ENCODE measurements at places on chromosomes 2 and 18.

GRCh38 chr18:4035521-4035920, 419.6 kb downstream of the DLGAP1 start:
- DNase-seq, result no peak

GRCh38 chr2:191321861-191322662, 76.9 kb downstream of the MYO1B start:
- no peak for DNase-seq

DNA sequence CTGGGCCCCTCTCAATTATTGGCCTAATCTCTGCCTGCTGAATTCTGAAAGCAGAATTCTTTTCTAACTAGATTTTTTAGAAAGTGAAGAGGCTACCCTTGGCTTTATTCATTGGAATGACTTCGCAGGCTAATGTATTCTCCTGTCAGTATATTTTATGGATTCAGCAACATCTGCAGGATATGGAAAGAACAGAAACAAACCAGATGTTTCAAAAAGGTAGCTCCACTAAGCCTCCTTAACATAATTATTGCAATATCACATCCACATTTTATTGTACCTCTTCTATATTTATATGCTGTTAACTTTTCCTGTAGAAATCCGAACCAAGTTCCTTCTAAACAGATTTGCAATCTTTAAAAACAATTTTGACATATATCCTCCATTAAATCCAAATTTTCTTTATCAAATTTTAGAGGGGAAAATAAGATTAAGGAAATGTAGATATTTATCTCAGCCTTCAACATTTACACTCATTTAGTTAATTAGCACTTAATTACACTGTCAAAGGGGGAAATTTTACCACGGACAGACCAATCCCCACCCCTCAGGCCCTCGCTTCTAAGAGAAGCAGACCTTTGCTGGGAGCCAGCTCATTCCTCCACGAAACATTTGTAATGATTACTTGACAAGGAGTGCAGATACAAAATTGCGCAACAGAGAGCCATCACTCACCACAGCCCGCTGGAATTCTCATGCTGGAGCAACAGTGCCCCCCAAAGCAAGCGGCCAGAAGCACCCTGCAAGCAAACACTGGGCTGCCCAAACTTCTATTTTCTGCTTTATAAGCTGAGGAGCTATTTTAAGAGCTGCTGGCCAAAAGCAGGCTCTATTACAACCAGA, 253.4 kb downstream of the ETAA1 start:
- no peak for DNase-seq

GRCh38 chr2:46275995-46276394, 21.2 kb upstream of the EPAS1 start:
- no peak for DNase-seq

GRCh38 chr2:155525199-155525598, 807.3 kb downstream of the NR4A2 start:
- no peak for DNase-seq

- DNase-seq, result no peak
Measured at GRCh38 chr2:63876311-63876710, 34.6 kb downstream of the UGP2 start.

DNA sequence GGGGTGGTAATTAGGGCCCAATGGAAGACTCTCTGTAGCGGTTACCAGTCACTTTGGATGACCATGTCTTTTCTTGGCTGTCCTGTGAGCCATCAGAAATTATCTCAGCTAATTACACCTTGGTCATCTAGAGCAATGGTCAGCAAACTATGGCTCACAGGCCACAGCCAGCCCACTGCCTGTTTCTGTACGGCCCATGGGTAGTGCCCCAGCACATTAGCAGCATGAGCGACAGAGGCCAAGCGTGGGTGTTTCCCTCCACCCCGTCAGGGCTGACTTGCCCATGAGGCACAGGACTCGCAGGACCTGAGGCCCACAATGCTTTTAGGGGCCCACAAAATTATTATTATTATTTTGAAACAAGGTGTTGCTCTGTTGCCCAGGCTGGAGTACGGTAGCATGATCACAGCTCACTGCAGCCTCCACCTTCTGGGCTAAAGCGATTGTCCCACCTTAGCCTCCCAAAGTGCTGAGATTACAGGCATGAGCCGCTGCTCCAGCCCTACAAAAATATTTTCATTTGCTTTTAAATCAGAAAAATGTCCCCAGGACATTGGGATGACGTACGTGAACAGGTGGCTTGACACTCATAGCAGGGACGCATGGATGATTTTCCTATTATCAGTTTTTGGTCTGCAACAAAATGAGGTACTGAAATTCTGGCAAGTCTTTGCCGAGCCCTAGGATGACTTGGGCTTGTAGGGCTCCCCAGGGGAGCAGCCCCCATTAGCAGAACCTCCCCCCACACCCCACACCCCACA, 29.3 kb upstream of the CEP68 start:
- DNase-seq, result no peak

- DNase-seq, result no peak
Measured at GRCh38 chr2:111222204-111222866, 101.6 kb downstream of the BCL2L11 start.

DNA sequence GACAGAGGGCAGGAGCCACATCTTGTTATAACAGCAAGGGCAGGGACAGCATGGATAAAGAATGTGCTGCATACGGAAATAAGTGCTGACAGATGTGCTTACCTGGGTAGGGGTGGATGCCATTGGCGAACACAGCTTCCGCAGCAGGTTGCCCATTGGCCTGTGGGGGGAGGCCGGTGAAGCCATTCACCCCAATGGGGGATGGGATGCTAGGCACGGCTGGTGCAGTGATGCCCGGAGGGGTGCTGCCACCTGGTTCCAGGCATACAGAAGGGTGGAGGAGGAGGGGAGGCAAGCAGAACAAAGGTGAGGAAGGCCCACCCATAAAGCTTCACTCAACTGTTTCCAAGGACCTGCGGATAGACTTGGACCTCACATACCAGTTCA, 294.9 kb downstream of the CELF4 start:
- no peak for DNase-seq

DNA sequence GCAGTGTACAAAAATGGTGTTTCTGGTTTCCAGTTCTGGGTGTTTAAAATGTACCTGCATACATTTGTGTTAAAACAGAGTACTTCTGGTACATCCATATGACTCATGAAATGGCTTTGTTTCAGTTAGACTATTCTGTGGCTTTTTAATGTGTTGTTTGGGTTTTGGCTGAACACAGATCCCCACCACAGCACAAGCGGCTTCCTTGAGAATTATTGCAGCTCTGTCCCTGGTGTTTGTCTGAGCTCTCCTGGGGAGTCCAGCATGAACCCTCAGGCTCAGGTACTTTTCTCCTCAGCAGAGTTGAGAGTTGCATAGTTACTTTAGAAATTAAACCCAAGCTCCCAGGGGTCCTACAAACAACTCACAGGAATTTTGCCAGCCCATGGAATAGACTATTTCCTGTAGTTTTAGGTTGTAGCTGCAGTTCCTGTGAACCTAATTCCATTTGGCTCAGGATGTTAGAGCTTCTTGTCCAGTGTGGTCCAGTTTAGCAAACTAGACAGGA, 64.8 kb upstream of the EML6 start:
- no peak for DNase-seq

DNA sequence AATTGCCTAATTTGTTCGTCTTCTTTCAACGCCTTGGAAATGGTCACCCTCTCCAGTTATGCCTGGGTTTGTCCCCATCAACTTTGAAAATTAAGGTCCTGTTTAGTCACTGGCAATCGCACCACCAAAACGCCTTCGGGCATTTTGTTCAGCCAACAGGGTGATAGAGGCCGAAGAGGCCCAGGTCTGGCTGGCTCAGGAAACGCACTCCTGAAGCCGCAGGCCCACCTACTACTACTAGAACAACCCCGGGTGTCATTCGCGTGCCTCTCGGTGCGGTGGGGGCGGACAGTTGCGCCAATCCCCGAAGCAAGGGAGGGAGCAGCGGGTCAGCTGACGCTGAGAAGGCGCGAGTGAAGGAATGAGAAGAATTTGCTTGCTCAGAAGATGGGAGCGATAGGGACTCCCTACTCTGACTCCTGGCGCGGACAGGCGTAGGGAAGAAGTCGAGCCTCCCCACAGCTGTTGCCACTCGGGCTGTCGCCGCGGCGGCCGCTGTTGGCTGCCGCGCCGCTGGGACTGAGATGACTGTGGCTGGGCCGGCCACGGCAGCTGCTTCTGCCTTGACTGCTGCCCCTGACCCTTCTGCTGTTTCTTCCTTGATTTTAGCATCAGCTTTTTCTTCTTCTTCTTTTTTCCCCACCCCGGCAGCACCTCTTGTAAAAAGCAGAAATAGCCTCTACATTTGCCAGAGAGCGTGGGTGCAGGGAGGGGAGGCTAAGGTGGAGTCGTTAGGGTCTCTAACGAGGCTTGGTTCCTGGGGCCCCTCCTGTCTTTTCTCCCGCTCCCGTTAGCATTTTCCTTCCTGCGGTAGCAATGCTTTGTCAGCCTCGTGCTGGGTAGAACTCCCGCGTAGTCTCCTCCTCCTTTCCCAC, 387.6 kb downstream of the FIGN start:
- no peak for DNase-seq

DNA sequence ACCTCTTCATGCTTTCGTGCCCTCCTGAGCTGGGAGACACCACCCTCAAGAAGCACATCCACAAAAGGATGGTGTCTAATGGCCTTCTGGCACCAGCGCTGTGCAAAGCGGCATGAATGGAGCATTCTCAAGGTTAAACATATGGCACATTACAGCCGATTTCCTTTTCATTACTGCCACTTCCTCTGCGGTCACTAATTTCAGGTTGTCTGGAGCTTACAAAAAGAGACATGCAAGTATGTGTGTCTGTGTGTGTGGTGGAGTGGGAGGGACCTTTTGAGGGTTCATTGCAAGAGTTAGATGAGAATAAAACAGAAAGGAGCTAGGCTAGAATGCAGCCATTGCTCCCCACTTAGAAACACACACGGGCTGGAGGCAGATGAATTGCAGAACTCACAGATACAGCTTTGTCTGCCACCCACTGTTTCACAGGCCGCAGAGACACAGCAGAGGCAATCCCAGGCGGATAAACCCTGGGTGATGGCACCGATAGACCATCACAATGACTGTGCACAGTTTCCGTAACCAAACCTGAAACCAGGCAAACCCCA, 76.0 kb downstream of the TGIF1 start:
- peak; percentile 12 for DNase-seq

- DNase-seq, result no peak
Measured at GRCh38 chr2:96353032-96353561, 17.5 kb downstream of the NCAPH start.

DNA sequence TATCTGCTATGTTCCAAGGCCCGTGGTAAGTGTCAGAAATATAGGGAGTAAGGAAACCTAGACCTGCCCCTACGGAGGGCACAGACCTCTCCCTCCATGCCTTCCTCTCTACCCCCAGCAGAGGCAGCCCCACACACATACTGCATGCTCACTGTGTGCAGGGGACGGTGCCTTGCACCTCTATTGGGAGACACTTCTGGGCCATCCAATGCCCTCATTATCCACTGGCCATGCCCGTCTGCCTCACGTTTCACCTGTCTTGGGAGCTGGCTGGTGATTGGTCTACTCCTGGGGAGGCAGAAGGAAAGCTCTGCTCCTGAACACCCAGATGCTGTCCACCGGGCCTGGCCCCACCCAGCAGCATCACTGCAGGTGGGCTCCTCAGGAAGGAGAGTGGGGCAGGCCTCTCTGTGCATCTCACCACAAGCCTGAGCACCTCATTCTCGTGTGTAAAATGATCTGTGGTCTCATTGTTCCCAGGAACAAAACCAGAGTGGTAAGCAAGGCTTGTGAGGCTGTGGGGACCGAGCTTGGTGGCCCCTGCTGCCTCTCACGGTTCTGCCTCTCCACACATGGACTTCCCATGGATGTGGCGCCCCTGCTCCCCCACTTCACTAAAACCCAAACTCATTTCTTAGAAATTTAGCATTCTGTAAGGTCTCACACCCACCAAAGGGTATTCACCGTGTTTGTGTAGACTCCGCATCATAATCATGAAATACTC, 312.5 kb upstream of the HS6ST1 start:
- DNase-seq, result no peak

- no peak for DNase-seq
Measured at GRCh38 chr2:169661265-169661664, 32.9 kb downstream of the CFAP210 start.

- no peak for DNase-seq
Measured at GRCh38 chr2:202589582-202589949, 45.2 kb upstream of the FAM117B start.

GRCh38 chr2:64210816-64211215, 66.6 kb upstream of the PELI1 start:
- DNase-seq, result no peak

GRCh38 chr2:178018141-178018540, 54.4 kb downstream of the PDE11A start:
- no peak for DNase-seq

DNA sequence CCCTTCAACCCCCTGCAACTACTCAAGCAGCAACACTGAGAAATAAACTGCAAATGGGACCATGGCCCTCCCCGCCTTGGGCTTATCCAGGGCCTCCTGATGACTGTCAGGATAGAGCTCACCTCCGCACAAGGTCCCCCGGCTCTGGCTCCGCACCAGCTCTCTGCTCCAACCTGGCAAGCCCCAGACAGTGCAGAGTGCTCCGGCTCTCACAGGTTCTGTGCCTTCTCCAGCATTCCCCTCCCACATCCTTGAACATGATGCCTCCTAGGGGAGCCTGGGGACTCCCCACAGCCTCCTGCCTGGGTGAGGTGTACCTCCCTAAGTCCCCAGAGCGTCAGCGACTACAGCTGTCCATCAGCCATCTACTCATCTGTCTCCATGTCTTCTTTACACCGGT, 26.7 kb upstream of the NPAS2 start:
- DNase-seq, result no peak

GRCh38 chr2:223612501-223612900, 10.3 kb upstream of the SCG2 start:
- DNase-seq, result no peak

DNA sequence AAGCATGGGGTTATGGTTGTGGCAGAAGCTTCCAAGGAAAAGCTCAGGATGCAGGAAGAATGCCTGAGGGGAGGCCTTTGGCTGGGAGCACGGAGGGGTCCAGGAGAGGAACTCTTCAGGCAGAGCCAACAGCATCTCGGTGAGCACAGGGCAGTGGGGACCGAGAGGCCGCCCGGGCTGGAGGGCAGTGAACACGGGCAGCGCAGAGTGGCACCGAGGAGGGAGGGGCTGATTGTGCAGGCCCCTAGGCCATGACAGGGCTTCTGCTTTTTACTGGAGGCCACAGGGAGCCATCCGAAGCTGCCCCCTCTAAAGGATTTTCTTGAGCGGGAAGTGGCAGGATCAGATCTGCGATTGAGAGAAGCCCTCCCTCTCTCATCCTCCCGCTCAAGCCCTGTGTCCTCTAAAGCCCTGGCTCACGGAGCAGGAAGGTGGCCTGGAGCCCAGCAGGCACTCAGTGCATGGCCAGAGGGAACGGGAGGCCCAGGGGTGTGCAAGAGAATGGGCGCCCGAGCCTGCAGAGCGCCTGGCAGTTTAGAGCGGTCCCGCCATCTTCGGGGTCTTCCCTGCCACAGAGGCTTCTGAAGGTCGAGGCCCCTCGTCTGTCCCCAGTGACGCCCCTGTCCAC, 110.0 kb upstream of the STON1 start:
- no peak for DNase-seq

GRCh38 chr2:132816234-132816633, 146.2 kb upstream of the LYPD1 start:
- DNase-seq, result no peak
